ENCODE measurements at places on chromosomes 5 and 9.

DNA sequence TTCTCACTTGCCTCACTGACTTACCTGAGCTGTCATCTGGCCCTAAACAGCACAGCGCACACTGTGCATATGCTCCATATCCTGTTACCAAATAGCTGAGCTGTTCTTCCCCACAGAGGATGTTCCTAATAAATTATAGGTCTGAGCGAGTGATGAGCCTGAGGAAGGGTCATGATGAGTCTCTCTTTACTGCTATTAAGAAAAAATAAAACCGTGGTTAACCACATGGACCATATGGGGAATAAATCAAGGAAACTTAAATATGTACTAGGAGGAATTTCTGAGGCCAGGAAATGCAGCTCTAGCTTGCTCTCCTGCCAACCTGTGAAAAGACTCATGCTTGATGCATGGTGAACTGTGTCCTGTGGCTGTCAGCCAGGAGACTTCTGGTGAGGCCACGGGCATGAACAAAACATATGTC, 424.8 kb upstream of the DMAC1 start:
- no peak for DNase-seq

- peak; percentile 82 for DNase-seq
Observed at GRCh38 chr5:141003791-141004611, 37.7 kb downstream of the PCDHAC2 start.

DNA sequence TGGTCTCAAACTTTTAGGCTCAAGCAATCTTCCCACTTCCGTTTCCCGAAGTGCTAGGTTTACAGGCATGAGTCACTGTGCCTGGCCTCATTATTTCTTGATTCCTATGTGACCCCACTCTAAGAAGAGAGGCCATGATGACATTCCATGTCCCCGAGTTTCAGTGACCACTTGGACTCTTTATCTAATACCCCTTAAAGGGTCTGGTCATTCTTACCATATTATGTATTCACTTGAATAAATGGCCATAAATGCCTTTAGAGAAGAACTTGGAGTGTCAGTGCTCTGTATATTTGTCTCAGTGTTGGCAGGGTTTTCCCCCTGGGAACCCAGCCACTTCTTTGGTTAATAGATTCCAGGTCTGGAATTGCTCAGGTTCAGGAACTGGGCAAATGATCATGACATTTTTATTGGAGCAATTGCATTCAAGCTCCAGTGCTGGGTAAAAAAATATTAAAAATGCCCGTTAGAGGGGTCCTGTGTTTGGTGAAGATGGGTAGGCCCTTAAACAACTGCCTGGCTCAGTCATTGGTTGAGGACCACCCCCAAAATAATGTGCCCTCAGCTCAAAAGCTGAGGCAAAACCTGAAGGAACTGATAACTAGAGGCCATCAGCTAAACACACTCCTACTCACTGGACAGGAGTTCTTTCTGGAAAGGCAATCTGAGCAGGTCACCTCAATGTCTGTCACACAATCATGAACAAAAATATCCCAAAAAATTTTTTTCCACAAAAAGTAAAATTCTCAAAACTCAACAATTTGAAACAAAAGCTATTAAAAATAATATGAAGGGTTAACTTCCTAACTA, 186.6 kb upstream of the ZNF608 start:
- DNase-seq = no peak

- DNase-seq = no peak
Observed at GRCh38 chr9:110156416-110156815, 51.5 kb downstream of the C9orf152 start.

DNA sequence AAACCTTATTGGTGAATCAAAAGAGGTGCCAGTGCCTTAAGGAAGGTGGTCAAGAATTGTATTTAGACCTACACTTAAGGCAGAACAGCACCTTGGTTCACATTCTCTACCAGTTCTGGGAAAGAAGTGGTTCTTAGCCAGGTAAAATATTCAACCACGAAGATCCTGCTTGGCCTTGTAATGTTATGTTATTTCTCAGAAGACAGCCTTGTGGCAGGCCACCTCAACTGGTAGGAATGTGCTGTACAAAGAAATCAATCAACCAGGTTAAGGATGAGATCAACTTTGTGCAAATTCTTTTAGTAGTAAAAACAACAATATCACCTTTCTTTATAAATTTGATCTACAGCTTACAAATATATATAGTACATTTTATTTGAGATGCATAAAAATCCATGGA, 246.8 kb downstream of the ARRDC3 start:
- DNase-seq = no peak

- DNase-seq = no peak
Observed at GRCh38 chr5:33927685-33928084, 8.5 kb upstream of the RXFP3 start.

DNA sequence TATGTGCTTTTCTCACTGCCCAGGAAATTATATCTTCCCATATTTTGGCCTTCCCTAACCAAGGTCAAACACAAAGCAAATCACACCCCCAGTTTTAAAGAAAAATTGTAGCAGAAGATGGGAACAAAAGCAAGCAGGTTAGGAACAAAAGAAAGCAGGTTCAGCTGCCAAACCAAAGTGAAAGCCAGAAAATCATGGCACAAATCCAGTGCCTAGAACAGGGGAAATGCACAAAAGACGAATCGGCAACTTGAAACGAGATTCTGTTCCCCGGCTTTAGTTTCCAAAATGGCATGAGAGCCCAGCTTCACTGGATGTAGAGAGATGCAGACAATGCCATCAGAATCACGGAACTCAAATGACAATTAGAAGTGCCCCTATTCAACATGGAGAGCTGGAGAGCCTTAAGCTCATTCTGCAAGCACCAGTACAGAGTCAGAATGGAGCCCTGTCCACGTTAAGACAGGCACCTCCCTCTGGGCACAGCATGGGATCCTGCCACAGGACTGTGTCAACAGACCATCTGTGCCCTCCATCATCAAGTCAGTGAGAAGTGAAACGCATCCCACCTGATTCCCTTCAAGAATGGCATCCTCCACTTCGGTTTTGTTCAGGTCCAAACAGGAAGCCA, 13.8 kb downstream of the DNAH5 start:
- DNase-seq = peak; percentile 30

DNA sequence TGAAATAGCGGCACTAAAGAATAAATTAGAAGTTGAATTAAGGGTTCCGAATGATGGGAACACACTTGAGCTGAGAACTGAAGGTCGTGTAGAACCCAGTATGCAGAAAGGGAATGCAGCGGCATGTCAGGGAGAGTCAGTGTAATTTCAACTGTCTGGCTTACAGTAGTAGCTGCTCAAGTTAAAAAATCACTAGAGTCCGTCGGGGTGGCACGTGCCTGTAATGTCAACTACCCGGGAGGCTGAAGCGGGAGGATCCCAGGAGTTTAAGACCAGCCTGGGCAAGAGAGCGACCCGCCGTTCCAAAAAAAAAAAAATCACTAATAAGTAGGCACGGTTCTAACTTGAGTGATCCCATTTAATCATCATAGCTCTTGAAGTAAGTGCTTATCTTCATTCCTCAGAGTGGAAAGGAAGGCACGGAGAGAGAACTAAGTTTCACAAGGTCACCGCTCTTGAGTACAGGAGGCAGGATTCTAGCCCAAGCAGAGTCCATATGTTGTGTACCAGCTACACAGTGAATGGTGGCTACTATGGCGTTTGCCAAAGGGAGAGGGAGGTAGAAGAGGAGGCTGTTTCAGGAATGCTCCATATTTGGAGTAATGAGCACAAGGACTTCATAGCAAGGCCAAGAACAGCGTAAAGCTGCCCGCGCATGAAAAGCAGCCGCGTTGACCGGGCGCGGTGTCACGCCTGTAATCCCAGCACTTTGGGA, 831 bp downstream of the RMRP start:
- DNase-seq = peak; percentile 32

DNA sequence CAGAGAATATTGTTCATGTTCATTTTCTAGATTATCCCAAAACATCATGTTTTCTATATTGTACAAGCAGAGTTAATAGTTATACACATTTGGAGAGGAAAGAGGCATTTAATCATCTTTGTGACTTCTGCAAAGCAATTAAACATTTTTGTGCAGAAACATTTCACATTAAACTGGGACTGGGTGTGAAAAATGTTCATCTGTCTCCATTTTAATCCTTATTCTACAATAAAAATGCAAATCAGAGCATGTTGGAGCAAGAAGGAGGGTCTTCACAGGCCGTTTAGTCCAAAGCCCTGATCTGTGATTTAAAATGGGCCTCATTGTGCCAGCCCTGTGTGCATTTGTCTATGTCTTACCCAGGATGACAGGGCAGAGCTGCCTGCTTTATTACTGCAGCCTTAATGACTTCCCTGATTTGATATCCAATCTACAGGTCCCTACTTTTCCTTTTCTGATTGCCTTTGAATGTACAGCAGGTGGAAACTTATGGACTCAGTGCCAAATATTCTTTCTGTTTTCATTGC, 183.5 kb downstream of the CAVIN4 start:
- DNase-seq = no peak

- DNase-seq = peak; percentile 54
Observed at GRCh38 chr9:90012949-90013348, 408.1 kb downstream of the GADD45G start.

- DNase-seq = no peak
Observed at GRCh38 chr5:16659536-16659935, 42.7 kb upstream of the RETREG1 start.

- no peak for DNase-seq
Observed at GRCh38 chr5:80623999-80624398, 30.5 kb upstream of the MSH3 start.

All from NCI-H1417 (cell line).